Stimulated activated naive CD4-positive, alpha-beta T cell (primary cell): ENCODE measurements at places on chromosomes 4 and X.

- DNase-seq, result no peak
Measured at GRCh38 chr4:123966990-123967769, 570.6 kb downstream of the SPRY1 start.

DNA sequence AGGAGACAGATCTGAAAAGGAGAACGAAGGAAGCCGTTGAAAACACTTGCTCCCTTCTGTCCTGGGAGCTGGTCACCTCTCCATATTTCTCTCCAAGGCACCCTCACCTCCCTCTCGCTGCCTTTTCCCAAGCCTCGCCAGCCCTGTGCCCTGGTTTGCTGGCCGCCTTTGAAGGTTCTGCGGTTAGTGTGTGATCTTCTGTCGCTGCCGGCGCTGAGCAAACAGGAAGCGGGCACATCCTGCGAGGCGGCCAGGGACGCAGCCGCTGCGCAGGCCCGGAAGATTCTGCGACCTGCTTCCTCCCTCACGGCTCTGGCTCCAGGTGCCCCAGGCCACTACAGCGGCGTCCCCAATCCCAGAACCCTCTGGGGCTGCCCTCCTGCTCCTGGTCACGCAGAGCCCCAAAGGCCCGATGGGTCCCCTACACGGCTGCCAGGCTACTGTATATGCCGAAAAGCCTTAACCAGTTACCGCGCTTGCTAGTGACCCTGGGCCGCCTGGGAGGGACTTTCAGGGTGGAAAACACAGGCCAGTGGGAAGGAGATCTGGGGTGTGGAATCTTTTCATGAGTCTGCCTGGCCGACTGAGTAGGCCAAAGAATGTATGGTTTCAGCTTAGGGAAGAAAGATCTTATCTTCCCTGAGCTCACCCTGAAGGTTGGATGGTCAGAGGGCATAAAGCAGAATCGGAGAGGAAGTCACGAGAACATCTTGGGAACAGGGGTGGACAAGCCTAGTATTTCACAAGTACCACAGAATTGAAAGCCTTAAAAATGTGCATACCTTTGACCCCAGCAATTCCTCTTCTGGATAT lies 2.3 kb upstream of the SASH3 start:
- peak; percentile 68 for DNase-seq

GRCh38 chrX:2583194-2584162 lies 82.7 kb upstream of the DHRSX start:
- DNase-seq, result no peak

- peak; percentile 54 for DNase-seq
Measured at GRCh38 chr4:51831133-51831532, 11.8 kb upstream of the DCUN1D4 start.

DNA sequence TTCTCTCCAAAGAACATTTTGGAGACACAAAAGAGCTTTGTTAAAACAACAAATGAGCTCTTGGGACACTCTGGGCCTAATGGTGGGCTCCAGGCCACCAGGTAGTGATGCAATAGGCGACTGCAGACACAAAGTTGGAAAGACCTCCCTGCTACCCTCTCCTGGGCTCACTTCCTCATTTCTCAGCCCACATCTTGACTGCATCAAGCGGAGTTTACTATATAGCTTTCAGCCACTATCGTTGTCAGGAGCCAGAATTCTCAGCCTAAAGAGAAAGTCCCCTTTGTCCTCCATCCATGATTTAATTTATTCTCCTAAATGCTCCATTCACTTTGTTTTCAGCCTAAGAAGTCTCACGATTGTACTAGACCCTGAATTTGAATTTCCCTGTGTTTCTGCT lies 114.9 kb downstream of the EFHC2 start:
- no peak for DNase-seq

- no peak for DNase-seq
Measured at GRCh38 chr4:8258552-8259212, 10.9 kb upstream of the HTRA3 start.

DNA sequence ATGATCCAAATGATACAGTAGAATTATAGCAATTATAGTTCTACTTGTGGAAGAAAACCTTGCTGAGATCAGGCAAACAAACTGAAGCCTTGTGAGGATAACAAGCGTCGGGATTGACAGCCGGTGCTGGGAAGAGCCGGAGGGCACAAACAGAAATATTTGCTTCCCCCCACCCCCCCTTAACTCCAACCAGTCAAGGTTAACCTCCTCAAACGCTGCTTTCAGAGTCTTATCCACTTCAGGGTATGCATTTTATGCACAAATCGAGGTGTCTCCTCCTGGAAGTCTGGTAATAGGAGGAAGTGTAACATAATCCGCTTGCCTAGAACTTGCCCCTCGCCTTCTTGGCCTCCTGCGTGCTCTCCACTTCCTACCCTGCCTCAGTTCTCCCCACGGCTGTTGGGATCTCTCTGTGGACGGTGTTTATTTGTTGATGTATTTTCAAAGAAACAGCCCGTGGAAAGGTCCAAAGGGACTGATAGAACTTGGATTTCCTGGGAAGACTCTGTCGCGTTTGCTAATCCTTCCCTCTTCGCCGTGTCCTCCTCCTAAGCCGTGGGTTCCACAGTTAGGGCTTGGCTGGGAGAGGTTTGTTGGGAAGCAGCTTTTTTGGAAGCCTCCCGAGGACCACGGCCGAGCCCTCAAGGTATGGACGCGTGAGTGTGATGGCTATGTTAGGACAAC lies 4.1 kb upstream of the ARX start:
- DNase-seq, result no peak

DNA sequence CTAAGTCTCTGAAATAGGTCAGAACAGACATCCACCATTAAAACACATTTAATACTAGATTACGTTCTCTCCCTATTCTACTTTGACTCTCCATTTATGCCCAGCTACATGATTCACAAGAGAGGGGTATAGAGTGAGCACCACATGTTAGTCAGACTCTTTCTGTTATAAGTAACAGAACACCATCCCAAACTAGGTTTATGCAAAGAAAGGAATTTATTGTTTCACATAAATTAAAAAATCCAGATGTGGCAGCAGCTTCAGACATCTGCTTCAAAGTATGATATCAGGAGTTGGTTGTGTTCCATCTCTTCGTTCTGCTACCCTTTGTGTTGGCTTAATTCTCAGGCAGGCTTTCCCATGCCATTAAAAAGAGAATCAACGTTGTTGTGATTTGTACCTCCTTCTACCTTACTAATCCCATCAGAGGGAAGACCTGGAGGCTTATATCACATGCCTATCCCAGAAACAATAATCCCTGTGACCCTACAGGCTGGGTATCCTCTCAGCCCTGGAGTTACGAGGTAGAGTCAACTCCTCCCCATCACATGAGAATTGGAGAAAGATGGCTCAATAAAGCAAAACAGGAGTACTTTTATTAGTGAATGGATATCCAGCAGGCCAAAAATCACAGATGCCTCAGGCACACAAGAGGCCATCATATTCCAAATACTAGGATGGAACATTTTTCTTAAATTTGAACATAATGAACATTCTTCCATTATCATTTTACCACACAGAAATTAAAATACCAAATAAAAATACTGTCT lies 163.2 kb downstream of the SLC7A11 start:
- DNase-seq, result no peak

DNA sequence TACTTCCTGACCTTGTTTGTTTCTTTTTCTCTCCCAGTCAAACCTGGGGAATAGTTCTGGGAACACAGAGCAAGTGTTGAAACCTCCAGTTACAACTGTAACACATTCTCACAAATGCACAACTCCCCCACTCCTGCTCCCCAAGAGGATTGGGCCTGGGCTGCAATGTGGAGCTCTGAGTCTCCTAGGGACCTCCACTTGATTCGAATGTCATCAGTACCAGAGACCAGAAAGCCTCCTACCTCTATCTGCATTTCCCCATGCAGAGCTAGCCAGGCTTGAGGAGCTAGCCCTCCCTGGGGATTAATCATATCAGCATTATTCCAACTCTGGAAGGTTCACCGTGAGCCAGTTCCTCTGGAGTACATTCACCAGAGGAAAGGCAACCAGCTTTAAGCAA lies 41.7 kb upstream of the CITED1 start:
- no peak for DNase-seq

DNA sequence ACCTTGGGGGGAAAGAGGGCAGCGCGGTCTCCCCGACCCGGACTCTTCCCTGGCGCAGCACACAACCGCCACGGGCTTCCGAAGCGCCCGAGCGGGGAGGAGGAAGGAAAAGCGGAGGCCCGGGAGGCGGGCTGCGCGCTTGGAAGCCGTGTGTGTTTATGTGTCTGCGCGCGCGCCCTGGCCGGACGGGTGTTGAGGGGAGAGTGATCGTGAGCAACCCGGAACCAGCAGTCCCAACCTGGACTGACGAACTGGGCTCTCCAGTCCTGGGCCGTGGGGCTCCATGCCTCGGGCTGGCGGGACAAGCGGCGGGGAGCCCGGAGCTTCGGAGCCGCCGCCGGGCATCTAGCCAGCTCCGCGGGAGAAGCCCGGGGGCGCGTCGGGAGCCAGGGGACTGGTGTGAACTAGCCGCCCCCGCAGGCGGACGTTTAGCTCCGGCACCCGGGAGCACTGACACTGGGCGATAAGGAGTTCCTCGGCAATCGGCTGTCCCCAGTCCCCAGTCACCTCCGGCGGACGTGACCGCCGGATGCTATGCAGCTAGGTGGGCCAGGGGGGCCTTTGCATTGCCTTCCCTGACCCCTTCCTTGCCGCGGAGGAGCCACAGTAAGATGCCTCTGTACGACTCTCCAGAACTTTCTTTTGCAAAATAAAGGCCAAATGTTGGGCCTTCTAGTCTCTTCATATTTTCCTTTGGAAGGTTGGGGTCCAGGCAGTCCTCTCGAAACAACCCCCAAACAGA lies 74.8 kb upstream of the BCOR start:
- no peak for DNase-seq

- no peak for DNase-seq
Measured at GRCh38 chr4:155946486-155946885, 7.2 kb downstream of the CTSO start.

DNA sequence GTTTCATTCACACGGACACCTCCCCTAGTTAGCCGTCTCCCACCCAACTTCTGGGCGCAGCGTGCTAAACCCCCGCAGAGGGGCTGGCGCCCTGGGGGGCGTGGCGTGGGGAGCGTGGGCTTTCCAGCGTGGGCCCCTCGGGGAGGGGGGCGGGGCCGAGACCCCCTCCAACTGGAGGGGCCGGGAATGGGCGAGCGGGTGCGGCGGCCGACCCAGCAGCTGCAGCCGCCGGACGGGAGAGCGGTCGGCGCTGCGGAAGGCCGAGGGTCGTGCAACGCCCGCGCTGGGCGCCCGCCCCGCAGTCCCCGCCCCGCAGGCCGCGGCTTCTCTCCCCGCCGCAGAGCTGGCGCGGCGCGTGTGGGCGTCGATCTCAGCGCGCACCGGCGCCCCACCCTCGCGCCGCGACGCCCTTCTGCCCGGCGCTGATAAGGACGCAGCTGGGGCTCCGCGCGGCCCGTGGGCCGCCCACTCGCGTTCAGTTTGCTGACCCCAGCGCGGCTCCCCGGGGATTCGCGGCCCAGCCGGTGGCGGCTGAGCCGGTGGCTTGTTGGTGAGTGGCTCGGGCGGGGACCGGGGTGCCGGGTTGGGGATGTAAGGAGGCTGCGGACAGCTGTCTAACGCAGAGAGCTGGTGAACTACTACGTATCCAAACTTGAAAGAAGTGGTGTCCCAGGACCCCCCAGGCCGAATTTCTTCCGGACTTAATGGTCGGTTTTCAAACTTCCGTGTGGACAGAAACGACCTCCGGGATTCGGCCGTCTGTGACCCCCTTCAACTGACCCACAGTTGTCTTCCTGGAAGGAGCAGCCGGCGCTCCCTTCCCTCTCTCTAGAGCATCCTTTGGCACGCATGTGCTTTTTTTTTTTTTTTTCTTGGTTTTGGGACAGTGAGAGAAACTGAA lies 1.5 kb downstream of the FHDC1 start:
- peak; percentile 10 for DNase-seq

- DNase-seq, result no peak
Measured at GRCh38 chr4:53055274-53055673, 193.2 kb downstream of the RASL11B start.
